ENCODE measurements at places on chromosomes 6 and 20.

- DNase-seq: peak; percentile 67
Observed at GRCh38 chr6:160355001-160355400, 6.8 kb downstream of the SLC22A3 start.

DNA sequence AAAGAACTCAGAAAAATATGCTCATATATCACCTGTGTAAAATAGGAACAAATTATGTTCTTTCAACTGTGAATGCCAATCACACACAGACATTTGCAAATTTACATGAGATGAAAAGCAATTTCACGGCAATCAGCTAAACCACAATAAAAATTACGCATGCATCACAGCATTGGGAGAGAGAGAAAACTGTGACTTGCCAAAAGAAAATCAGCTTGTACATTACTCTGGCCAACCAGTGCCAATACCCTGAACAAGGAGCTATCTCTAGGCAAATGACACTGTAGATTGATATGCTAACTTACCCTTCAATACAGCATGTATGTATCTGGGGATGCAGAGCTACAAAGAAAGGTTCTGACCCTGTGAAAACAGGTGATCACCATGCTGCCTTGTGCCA lies 515.6 kb downstream of the EYS start:
- DNase-seq: no peak

- DNase-seq: no peak
Observed at GRCh38 chr20:3282271-3283221, 43.6 kb upstream of the SLC4A11 start.

GRCh38 chr6:17091122-17091521 lies 10.7 kb upstream of the STMND1 start:
- DNase-seq: no peak

DNA sequence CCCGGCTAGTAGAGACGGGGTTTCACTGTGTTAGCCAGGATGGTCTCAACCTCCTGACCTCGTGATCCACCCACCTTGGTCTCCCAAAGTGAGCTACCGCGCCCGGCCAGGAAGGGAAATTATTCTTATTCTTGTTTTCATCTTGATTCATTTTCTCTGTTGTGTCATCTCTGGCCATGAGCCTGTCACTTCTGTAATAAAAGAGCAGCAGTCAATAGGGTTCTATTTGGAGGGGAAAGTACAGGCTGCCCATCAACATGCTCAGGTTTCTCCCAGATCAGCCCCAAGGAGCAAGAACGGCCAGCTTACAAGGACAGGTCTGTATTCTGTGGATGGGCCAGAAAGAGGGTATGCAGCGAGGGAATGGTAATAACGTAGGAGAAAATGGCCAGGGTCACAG lies 345.0 kb downstream of the PREX1 start:
- no peak for DNase-seq

All from RKO (cell line).